ENCODE measurements at places on chromosomes 5 and 9.

DNA sequence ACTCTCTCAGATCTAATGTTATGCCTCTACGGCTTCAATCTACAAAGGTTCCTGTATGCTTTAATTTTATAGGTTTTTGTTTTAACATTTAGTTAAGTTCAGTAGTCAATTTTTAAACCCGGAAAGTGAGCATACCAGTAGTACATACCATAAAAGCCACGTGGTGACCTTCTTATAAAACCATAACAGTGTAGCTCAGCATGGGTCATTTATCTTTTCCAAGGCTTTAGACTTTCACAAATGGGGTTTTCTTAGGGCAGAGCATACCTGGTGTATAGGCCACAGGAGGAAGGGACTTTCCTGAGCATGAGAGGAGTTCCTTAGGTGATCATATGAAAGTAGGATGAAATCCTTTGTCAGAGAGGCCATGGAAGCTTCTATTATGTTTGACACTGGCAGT lies 23.2 kb downstream of the ECM2 start:
- DNase-seq, result no peak

DNA sequence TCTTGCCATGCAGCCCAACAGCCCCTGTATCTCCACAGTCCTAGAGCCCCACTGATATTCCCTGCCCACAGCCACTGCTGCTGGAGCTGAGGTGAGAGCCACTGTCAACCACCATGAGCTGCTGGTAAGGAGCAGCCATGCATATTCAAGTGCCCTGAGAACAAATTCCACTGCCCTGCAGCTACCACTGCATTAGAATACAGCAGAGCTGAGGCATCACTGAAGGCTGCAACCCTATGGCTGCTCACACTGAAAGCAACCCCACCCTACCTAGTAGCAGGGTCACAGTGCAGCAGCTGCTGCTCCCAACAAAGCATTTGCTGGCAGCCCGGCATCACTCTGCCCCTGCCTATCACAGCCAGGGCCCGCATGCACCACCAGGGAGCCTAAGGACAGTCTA lies 68.6 kb downstream of the SKIC3 start:
- DNase-seq, result no peak

DNA sequence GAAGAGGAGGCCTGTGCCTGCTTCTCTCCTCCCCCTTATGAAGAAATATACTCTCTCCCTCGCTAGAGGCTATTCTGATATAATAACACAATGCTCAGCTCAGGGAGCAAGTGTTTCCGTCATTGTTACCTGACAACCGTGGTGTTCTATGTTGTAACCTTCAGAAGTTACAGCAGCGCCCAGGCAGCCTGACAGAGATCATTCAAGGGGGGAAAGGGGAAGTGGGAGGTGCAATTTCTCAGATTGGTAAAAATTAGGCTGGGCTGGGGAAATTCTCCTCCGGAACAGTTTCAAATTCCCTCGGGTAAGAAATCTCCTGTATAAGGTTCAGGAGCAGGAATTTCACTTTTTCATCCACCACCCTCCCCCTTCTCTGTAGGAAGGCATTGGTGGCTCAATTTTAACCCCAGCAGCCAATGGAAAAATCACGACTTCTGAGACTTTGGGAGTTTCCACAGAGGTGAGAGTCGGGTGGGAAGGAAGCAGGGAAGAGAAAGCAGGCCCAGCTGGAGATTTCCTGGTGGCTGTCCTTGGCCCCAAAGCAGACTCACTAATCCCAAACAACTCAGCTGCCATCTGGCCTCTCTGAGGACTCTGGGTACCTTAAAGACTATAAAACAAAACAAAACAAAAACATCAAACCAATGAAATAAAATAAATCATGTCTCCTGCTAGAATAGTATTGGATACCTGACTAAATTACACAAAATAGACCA lies 1.3 kb downstream of the TMEM174 start:
- no peak for DNase-seq

DNA sequence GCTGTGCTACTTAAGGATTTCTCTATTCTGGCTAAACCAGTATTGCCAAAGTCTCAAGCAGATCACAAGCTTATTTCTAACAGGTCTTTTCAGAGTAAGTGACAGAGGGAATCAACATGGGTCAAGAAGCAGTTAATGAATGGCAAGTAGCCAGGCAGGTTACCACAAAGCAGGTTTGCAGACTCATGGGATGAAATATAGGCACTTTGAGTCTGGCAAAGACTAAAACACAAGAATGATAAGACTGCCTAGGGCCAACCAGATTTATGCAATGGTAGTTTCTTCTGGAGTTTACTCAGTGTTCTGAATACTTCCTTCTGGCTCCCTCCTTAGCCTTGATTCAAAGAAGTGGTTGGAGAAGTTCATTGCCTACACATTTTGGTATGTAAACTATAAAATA lies 3.6 kb downstream of the HMGCS1 start:
- no peak for DNase-seq

DNA sequence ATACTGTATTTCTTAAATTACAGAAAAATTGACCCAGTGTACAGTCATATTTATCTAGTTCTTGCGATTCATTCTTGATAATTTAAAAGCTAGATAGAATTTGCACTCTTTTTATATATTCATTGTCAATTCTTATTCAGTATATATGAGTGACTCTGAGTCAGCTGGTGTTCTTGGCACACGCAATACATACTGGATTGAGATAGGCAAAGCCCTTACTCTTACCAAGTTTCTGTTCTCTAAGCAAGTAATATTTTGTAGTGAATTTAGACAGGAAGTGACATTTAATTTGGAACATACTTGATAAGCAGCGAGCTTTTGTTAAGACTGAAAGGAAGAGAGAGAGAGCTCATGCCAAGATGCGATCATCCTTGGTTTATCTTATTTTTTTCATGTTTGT lies 57.7 kb downstream of the GPBP1 start:
- no peak for DNase-seq

DNA sequence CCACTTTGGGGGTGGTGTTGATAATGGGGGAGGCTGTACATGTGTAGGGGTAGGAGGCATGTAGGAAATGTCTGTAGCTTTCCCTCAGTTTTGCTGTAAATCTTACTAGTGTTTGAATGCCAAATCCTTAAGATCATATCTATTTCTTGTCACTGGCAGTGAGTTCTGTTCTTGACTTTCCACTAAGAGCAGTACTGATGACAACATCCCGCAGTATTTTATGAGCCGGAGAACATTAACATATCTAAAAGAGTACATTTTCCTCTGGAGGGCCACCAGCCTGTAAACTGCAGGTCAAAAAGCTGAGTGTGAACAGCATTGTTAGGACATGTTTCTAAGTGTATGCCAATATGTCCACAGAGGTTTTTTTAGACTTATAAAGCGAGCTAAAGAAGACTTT lies 2.5 kb upstream of the HSPB3 start:
- no peak for DNase-seq

DNA sequence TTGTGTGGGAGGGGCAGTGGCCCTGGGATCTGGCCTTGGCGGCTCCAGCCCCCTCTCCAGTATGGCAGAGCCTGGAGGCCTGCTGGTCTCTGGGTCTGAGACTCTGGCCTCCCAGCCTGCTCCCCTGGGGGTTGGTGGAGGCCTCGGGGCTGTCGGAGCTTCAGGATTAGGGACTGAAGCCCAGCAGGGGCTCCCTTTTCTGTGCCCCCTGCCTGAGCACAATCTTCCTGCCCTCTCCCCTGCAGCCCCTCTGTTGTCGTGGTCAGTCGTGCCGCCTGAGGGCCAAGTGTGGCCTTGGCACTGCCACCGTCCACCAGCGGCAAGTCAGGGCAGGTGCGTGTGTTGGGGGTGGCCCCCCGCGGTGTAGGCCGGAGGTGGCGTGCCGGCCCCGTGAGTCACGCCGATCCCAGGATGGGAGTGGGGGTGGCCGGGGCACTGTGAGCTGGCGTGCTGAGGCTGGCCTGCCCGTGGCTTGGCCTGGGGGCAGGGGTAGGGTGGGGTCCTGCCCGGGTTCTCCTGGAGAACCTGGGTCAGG lies 53.6 kb downstream of the RXRA start:
- DNase-seq, result no peak

GRCh38 chr5:53110156-53110555 lies 599 bp upstream of the MOCS2 start:
- peak; percentile 19 for DNase-seq

DNA sequence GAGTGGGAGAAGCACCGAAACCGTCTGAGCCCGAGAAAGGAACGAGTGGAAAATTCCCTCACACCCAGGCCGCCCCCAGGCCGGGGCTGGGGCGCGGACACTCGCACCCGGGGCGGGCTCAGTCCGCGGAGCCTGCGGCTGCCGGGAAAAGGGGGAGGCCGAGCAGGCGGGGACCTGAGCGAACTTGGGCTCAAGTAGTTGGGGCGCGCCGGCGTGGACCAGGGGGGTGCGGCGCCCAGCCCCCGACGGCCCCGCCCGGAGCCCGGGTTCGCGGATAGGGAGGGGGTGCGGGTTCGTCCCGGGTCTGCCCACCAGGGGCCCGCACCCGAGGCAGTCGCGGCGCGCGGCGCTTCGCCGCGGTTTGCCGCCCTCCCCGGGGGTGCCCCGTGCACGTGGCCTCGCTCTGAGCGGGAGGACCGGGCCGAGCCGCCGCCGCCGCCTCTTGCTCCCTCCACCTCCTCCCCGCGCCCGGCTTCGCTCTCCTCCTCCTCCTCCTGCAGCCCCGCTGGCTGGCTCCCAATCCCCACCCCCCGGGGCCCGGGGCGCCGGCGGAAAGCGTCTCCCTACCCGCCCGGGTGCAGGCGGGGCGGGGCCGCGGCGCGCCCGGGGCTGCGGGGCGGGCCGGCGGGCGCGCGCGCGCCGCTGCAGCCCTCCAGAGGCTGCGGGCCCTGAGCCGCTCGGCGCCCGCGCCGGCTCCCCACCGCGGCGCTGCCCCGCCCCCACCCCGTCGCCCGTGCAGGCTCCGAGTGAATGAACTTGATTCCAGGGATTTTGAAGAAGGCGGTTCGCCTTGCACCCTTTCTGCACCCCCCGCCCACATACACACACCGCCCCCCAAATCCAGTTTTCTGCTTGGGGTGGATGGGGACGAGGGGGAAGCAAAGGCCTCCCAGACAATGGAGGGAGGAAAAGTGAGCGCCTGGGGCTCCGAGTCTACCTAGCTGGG lies 1.3 kb upstream of the NFIB start:
- peak; percentile 84 for DNase-seq

Data from DMS53 (cell line).